ENCODE measurements at places on chromosomes 2 and 18.
A peak's percentile ranks its signal among the peaks of the same experiment; 100 is the strongest.

GRCh38 chr18:33761363-33761762 is 183.3 kb downstream of the ASXL3 start:
- peak; percentile 1 for DNase-seq

DNA sequence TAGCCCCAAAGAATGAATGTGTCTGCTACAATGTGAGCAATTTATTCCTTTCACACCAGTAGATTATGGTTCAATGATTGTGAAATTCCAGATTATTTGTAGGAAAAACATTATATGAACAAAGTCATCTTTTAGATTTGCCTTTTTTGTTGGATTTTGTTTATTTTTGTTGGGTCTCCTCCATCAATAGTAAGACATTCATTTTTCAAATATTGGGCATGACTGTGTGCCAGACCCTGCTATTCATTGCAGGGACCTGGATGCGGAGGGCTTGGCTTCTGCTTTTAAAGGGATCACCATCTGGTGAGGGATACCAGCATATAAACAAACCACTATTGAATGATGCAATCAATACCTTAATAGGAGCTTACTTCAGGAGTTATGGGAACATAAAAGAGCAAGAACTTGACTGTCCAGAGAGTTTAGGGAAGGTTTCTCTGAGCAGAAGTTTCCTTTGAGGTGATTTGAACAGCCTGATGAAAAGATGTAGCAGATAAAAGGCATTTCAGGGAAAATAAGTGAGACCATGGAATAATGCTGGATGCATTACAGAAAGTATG is 486.7 kb downstream of the EPHA4 start:
- no peak for DNase-seq

DNA sequence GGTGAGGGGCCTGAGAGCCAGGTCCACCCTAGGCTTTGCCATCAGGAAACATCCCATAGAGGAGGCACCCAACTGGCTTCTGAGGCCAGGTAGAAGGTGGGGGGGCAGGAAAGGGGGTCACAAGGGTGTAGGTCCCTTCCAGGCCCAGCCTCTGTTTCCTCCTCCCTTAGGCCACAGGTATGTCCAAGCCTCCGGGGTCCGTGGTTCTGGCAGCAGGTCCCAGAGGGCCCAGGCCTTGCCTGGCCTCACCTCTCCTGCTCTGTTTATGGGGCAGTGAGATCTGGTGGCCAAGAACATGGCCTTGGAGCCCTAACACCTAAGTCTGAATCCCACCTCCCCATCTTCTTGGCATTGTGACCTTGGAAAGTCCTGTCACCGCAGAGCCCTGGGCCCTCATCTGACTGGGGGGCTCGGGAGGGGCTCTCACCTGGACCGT is 21.6 kb upstream of the GPR17 start:
- DNase-seq: no peak

DNA sequence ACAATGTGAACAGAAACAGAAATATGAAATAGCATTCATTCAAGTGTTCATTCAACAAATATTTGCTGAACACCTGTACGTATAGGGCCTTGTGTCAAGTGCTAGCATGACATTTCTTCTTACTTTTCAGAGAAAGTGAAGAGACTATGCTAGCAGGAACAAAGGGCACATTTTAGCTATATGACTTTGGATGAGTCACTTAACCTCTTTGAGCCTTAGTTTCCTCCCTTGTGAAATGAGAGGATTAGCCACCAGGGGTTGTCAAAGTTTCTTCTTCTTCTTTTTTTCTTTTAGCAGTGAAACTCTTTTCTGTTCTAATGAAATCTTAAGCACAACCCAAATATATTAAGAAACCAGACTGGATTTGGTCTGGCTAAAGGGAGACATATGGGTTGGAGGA is 53.1 kb downstream of the FIGN start:
- DNase-seq: peak; percentile 64

GRCh38 chr2:216920937-216921456 is 61.1 kb upstream of the TNP1 start:
- no peak for DNase-seq

DNA sequence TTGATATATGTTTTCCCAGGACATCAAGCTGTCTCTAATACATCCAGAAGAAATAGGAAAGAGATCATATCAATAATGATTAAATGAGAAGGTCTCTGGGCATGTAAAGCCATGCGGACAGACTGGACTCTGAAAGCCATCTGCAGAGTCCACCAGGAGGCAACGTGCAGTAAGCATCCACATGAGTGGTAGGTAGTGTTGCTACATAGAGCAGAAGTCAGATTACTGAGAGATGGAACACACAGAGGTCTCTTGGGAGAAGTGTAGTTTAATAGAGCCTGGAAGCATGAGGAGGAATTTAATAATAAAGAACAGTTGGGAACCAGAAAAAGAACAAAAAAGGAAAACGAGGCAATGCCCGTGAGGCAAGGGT is 758.1 kb upstream of the DDX18 start:
- no peak for DNase-seq

GRCh38 chr2:35365859-35366258 is 989.7 kb upstream of the CRIM1 start:
- DNase-seq: no peak

DNA sequence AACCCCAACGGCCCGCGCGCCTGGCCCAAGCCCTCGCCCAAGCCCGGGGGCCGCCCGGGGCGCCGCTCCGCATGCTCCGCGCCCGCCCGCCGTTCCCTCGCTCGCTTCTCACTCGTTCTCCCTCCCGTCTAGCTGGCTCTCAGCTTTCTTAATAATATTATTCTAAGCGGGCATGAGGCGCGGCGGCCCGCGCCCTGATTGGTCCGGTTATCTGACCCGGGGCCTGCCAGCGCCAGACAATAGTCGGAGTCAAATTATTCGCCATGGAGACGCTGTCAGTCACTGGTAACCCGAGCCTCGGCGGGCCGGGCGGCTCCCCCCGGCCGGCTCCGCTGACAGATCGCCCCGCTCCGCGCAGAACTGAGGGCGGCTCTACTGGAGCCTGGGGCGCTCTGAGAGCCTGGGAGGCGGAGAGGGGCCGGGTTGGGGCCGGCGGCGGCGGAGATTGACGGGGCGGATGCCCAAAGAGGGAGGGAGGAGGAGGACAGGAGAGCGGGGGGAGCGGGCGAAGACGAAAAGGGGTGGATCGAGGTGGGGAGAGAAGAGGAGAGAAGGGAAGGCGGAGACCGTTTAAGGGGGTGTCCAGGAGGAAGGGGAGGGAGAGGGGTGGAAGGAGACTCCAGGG is at the start of gene SIX2:
Gene SIX2, minus strand, starts transcription at position 150 of the 625 bp plus-strand sequence. CDS start 342 bp downstream, outside the sequence.
- DNase-seq: peak; percentile 99

GRCh38 chr2:28687171-28687570 is 64.5 kb upstream of the PPP1CB start:
- DNase-seq: no peak

DNA sequence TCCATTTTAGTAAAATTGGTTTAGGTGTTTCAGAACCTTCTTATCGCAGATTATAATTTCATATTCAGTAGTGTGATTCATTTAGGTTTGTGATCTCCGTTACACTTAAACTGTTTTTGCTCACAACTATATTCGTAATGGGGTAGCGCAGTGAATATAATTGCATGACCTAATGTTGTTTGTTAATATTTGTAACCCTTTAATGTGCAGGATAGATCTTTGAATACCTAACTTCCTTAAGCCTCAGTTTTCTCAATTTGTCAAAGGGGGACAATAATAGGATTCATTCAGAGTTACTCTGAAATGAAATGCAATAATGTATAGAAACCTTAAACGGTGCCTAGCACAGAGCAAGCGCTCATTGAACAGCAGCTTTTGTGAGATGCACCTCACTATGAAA is 558 bp upstream of the ZDBF2 start:
- no peak for DNase-seq

- no peak for DNase-seq
These were observed 204.3 kb downstream of the SEPTIN10 start for GRCh38 chr2:109409321-109410038.

- no peak for DNase-seq
These were observed 321.4 kb downstream of the MYCN start for GRCh38 chr2:16261791-16262190.

- no peak for DNase-seq
These were observed 37.3 kb downstream of the TMEM177 start for GRCh38 chr2:119716284-119716672.

DNA sequence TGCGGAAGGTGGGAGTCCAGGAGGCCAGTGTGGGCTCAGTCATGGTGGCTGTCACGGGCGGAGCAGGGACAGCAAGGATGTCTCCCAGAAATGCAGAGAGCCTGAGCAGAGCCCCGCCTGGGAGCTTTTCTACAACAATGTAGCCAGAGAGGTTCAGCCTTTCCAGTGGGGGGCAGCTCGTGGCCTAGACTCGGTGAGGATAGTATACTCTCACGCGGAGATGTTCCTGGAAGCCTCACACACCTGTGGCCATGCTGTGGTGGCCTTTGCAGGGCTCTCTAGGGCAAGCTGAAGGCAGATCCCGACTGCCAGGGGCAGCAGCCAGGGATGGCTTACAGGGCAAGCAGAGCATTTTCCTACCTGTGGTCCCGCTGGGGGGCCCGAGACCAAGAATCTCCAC is 244.1 kb downstream of the LDLRAD4 start:
- DNase-seq: no peak

DNA sequence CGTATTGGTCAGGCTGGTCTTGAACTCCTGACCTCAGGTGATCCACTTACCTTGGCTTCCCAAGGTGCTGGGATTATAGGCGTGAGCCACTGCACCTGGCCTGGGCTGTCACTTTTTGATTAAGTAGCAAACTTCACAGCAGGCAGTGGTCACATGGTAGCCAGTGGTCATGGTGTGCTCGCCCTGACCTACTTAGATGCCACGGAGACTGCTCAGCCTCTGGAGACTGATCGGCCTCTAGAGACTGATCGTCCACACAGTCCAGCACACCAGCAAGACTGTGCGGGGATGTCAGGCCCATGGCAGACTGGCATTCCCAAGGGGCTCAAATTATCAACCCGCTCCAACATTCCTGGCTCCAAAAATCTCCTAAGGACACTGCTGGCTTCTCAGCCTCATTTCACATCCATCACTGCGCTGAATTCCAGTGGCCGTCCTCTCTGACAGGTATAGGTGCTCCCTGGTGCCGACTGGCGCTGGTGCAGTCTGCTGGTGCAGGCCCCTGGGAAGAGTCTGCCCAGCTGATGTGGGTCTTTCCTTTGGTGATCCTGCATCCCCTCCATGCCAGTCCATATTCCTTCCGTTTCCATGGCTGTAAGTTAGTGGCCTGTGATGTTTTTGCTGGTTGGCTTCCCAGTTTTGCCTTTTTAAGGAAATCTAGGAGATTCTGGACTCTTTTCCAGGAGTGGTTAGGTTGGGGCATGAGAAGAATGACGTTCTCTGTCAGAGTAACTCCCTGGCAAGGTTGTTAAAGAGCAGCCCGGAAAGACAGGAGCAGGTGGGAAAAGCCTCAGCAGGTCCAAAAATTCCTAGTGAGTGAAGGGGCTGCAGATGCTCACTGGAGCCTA is 374.5 kb upstream of the HS6ST1 start:
- no peak for DNase-seq

DNA sequence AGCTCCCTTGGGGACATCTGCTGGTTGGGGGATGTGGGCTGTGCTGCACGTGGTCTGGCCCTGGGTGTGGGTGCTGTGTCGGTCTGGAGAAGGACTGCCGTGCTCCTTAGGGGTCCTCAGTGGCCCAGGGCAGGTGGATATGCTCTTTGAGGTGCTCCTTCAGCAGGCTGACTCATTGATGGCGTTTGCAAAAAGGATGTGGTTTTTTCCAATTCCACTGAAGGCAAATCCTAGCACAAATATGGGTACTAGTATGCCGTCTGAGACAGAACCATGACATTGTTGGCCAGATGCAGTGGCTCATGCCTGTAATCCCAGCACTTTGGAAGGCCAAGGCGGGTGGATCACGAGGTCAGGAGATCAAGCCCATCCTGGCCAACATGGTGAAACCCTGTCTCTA is 3.3 kb downstream of the PPP1R7 start:
- no peak for DNase-seq

- DNase-seq: peak; percentile 12
These were observed 100.9 kb downstream of the DPP10 start for GRCh38 chr2:114543236-114543766.

- no peak for DNase-seq
These were observed 15.4 kb upstream of the RMC1 start for GRCh38 chr18:23487738-23488570.

DNA sequence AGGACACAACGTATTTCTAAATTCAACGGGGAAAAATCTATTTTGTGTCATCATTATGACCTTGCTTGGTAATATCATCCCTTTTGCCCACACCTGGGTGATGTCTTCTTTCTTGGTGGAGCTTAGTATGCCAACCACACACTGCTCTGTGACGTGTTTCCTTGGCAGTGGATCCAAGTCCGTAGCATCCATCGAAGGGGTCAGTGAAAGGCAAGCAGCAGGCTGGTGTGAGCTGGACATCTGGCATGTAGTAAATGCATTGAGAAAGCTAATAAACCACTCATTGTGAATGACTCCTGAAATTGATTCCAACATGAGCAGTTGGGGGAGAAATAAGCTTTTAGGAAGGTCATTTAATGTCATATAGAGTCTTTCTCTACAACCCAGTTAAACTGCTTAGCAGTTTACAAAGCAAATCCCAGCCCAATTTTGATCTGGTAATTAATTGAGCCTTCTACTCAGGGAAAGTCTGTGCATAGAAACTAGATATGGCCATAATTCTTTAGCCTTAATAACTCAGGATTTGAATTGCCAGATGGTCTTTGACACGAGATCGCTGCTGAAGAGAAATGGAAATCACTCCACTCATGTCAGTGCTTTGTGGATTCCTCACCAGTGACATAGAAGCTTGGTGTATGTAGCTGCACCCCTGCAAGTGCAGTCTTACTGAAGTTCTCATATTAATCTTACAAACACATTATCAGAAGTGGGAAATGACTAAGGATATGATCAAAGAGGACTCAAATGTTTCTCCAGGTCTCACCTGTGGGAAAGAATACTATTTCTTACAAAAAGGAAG is 494.8 kb downstream of the CMPK2 start:
- no peak for DNase-seq

GRCh38 chr18:47993409-47993808 is 63.0 kb upstream of the SMAD2 start:
- DNase-seq: no peak

- DNase-seq: no peak
These were observed 11.5 kb downstream of the AMER3 start for GRCh38 chr2:130766711-130767407.

GRCh38 chr2:220076734-220077133 is 449.3 kb downstream of the SLC4A3 start:
- DNase-seq: no peak

DNA sequence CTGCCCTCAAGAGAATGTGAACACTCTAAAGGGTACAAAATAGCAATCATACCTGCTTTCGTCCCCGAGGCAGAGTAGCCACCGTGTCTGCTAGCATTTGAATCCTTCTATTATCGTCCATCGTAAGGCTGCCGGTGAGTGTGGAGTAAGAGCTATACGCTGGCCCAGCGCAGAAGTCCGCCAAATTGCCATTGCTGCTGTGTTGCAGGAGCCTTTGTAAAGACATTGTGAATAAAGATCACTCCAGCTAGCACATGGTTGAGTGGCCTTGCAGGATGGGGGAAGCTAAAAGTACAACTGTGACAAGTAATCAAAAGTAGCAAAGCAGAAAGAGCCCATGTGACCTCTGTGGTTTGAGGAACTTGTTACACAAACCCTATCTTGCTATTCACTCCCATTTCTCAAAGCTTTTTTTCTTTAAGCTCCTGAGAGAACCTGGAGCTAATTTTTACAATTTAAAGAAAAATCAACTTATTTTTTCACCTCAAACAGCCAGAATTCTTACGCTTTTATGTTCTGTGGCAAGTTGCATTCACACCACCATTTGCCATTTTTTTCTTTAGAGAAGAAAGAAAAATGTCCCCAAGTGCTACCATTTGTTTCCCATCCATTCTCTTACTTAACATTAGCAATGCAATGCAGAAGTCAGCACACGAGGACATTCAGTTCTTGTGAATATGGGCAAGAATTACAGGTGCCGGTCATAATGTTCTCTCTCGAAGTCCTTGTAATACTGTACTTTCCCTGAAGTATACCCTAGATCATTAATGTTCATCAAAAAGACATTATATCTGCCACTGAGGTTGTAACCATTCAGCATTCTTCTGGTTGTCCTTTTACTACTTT is at the start of gene CYTIP:
Gene CYTIP, minus strand, starts transcription at position 295 of the 846 bp plus-strand sequence. Its CDS starts 69 bp downstream, at position 226.
- no peak for DNase-seq

All from Caki2 (cell line).